ENCODE measurements at places on chromosomes 11 and 22.

DNA sequence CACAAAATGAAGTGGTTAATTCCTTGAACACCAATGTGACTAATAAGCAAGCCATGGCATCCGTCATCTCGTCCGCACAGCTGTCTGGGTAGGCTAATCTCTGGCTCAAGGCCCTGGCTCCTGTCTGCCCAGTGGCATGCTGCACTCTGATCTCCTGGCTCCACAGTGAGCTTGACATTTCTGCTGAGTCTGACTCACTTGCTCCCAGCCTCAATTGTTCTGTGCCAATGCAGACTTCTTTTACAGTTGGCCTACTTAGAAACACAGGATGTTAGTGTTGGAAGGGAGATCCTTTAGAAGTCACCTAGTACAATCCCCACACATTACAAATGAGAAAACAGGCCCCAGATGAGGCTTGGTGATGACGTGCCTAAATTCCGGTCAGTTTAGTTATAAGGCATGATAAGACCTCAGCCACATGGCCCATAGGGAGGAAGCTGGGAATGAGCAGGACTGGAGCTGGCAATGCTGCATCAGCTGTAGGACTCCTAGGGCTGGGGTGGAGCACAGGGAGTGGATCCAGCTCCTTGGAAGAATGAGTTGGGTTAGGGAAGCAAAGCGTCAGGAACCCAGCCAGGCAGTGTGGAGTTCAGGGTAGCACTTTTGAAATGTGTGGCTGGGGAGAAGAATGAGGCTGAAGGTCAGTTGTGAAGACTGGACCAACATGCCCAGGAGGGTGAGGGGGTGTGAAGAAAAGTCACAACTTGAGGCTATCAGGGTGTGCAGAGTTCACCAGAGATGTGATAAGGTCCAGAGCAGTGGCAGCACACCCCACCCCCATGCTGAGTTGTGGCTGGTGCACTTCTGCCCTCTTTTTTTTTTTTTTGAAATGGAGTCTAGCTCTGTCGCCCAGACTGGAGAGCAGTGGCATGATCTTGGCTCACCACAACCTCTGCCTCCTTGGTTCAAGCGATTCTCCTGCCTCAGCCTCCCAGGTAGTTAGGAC is 70.2 kb upstream of the EED start:
- DNase-seq = peak; percentile 90

GRCh38 chr11:92545906-92546471 is 321.4 kb downstream of the FAT3 start:
- DNase-seq = no peak

DNA sequence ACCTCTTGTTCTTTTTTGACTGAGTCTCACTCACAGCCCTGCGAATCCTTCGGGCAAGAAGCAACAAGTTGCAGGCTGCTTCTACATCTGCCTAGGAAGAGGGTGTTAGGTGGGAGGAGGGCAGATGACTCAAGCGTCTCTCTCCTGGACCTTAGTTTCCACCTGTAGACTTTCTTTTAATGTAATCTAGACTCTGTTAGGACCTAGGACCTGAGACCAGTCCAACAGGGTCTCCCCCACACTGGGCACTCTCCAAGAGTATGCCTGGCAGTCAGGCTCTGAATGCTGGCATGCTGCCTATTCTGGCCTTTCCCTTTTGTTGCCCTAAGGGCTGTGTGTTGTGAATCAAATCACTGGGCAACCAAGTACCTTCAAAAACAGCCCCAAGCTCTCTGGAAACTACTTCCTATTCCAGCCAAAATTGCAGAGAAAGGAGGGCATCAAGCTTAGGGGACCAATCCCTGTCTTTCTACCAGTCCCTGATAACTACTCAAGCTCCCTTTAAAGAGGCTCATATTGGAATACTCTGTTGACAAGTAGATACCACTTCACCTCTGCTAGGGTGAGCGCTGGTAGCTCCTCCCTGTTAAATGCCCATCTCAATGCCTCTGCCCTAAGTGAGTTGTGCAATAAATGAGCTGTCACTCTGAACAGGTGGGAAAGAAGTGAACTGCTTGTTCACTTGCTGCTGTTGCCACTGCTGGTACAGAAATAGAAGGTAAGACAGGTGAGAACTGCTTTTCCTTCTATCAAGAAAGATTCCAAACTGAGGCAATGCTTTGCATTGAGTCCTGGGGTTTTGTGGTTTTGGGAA is at the start of gene BBOX1:
Gene BBOX1 (plus strand): TSS at position 514 of the 814 bp plus-strand sequence. CDS start 14,616 bp downstream, outside the sequence.
- DNase-seq = no peak

DNA sequence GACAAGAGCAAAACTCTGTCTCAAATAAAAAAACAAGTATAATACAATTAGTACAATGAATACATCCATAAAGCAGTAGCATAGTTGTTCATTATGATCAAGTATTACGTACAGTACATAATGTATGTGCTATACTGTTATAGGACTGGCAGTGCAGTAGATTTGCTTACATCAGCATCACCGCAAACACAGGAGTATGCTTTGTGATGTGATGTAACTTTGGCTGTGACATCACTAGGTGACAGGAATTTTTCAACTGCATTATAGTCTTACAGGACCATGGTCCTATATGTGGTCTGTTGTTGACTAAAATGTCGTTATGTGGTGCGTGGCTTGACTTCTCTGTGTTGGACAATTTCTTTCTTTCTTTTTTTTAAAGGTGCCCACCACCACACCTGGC is 16.6 kb downstream of the TBC1D22A start:
- DNase-seq = no peak

All from mesenteric fat pad (tissue), 1 donor.